ENCODE measurements at places on chromosomes 2 and 18. TPM values are rescaled to one million over a fixed set of nuclear protein-coding genes. Genes with fewer than 3 reads are reported as not detected.

Gene MAB21L4
- total RNA-seq: not detected

Gene ANO7
- 0.50 TPM for total RNA-seq

- DNase-seq: no peak
Measured at GRCh38 chr2:239657992-239658391, 257.2 kb upstream of the HDAC4 start.

Gene REG3A
- total RNA-seq: not detected

GRCh38 chr2:227799202-227799601, 14.4 kb upstream of the CCL20 start:
- no peak for DNase-seq

DNA sequence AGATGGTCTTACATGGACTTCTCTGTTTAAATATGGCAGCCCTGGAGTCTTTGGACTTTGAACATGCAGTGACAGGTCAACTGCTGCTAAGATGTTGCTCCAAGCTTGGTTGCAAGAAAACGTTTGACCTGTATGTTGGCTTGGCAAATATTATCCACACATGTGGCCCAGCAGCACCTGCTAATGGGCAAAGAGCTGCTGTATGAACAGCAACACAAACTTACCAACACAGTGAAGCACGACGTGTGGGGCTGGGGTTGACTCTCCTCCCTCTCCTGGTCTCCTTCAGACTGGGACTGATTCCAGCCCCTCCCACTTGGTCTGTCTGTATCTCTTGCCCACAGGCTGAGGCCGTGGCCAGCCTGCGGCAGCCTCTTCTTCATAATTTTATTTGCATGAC, 3.8 kb downstream of the KCNE4 start:
- peak; percentile 79 for DNase-seq

Gene ABCG8
- total RNA-seq: not detected

DNA sequence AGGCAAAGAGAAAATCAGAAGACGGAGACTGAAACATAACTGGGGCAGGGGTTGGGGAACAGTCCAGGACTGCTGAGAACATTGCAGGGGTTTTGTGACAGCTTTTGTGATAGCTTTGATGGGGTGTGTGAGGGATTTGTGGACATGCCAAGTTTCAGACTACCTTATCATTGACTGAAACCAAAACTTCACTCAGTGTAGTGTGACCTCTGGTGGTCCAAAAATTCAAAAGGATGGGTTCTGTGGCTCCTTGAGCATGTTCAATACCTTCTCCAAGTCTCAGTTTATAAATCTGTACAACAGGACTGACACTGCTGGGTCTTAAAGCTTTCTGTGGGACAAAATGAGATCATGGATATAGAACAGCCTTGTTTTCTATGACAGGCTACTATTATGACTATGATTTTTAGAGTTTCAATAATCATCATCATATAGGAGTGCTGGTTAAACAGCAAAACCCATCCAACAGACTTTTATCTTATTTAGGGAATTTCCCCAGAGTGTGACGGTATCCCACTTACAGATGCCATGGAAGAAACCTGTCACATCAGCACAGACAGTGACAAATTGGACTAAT, 259.2 kb upstream of the SLC14A2 start:
- no peak for DNase-seq

GRCh38 chr2:127039387-127040031, 67.4 kb downstream of the BIN1 start:
- DNase-seq: no peak

- no peak for DNase-seq
Measured at GRCh38 chr2:117737846-117738245, 76.6 kb upstream of the DDX18 start.

Gene ERBB4
- total RNA-seq: 0.17 TPM

- no peak for DNase-seq
Measured at GRCh38 chr2:183179156-183179555, 54.9 kb downstream of the NUP35 start.

- peak; percentile 16 for DNase-seq
Measured at GRCh38 chr2:205878999-205879762, 196.9 kb downstream of the NRP2 start.

- DNase-seq: no peak
Measured at GRCh38 chr18:22936515-22936914, 3.4 kb downstream of the RBBP8 start.

DNA sequence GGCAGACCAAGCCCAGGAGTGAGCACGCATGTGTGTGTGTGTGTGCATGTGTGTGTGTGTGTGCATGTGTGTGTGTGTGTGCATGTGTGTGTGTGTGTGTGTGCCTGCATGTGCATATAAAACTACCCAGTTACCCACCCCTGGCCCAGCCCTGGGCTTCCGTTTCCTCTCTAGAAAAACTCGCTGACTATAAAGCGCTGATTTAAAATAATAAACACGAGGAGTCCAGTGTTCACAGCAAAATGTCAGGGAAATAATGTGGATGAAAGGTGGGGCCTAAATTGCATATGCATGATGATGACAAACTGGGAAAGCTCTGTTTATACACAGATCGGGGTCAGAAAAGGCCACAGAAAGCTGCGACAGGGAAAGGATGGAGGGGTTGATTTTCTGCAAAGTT, 7.5 kb downstream of the ADCY3 start:
- no peak for DNase-seq

DNA sequence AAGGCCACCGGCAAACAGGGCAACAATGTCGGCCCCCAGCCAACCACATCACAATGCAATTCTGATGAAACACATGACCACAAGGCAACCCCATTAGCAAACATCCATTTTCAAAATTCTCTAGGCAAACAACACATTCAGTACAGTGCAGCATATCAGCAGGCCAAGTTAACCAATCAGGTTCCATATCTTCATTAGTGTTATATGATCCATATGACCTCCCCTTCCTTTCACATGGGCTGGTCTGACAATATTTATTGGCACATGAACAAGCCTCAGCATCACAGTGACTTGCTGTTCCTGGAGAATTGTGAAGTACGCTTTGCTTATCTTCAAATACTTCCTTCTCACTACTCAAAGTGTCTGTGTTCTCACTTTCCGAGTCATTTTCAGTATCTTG, 19.8 kb downstream of the RNF103 start:
- no peak for DNase-seq

Gene ANKRD29
- total RNA-seq: 6.9 TPM

DNA sequence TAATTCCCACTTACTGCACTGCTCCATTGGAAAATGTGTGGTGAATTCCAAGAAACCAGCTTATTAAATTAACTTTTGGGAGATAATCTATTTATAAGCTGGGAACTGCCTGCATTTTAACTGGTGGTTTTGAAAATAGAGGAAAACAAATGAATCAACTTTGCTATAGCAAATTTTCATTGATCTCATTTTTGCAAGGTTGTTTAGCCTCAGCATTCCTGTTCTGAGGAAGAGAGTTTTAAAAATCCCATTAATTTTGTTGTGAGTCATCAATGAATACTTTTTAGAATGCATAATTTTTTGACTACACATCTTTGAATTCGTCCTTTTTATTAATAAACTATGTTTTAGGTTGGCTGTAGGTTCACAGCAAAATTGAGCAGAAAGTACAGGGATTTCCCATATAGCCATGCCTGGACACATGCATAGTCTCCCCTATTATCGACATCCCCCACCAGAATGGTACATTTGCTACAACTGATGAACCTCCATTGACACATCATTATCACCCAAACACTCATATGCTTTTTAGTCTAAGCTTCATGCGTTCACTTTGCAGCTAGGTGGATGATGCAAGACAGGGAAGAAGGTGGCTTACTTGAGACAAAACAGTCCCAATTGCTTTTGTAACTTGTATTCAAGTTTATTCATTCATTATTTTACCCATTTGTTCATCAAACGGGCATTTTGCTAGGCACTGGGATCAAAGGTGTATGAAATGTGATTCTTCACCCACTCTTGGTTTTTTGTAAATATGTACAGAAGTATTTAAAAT, 106.9 kb downstream of the ZNF521 start:
- peak; percentile 31 for DNase-seq

DNA sequence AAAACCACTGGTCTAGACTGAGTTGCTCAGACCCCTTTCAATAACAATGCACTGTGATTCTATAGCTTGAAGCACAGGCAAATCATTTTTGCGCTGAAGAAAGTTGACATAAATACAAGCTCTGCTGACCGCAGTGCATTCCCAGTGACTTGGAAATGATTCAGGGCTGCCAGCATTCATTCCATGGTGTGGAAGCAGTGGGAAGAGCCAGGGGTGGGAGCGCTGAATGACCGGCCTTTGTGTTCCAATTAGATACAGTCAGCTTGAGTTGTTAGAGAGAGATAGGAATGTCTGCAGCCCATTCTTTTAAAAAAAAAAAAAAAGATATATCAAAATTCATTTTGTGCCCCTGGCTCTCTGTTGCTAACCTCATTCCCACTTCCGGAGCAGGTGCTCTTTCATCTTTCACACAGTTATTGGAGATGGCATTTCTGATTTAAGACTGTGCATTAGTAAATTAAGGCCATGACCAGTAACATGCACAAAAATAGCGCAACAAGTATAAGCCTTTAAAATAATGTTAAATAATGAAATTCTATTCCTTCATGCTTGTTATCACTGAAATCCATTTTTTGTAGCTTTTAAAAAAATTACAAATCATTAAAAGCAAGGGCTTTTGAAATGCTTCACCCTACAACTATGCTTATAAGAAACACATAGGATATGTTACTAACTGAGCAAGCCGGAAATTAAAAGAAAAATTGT, 59.4 kb upstream of the CTLA4 start:
- peak; percentile 90 for DNase-seq

GRCh38 chr2:86253424-86253823, 54.2 kb downstream of the MRPL35 start:
- no peak for DNase-seq

- no peak for DNase-seq
Measured at GRCh38 chr18:34002130-34002529, 222.6 kb downstream of the NOL4 start.

- DNase-seq: no peak
Measured at GRCh38 chr2:131077182-131077846, 15.9 kb downstream of the FAM168B start.

- no peak for DNase-seq
Measured at GRCh38 chr2:135762022-135762421, 20.4 kb downstream of the UBXN4 start.

GRCh38 chr18:57767259-57768050, 35.7 kb downstream of the ATP8B1 start:
- no peak for DNase-seq

DNA sequence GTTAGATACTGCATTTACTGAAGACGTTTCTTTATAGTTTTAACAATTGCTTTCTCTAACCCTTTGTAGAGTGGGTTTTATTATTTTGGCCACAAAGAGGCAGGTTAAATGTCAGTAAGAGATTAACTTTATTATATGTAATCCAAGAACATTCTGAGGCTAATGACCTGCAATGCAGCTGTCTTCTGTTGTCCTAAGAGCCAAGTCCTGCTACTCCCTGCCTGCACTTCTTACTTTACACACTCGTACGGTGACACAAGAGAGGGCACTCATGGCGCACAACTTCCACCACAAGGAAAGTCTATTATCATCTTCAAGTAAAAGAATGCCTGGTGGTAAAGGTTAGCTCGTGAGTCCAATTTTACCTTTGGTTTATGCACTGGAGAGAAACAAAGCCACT, 471.0 kb upstream of the HNMT start:
- no peak for DNase-seq

- DNase-seq: peak; percentile 25
Measured at GRCh38 chr18:7740821-7741220, 173.7 kb downstream of the PTPRM start.

DNA sequence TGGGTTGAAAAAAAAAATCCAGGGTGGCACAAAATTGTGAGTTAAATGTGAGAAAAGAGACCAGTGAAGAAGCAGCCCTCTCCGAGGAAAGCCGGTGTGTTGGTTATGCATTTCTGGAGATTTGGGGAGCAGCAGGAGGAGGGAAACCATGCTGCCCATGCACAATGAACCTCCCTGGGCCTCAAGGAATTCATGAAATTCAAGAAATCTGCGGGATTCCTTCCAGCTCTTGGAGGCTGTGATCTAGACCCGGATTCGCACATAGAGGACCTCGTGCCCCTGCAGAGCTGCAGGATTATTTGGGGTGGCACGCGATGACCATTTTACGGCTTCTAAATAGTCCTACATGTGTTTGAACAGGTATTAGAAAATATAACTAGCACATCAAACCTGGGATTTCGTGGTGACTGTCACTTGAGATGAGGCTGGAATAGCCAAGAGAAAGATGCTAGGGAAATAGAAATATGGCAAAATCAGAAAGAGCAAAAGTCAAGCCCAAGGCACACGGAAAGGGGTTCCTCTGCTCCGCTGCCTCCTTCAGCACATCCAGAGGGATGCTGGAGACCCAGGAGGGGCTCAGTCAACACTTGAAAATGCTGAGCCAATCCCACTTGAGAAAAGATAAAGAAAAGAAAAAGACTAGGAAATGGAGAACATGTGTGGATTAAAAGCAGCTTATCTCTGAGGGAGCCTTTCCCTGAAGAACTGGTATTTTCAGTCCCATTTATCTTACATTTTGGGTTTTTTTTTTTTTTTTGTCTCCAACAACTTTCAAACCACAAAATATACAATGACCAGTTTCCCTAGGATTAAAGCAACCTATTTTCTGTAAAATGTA, 22.0 kb downstream of the KCTD1 start:
- no peak for DNase-seq

DNA sequence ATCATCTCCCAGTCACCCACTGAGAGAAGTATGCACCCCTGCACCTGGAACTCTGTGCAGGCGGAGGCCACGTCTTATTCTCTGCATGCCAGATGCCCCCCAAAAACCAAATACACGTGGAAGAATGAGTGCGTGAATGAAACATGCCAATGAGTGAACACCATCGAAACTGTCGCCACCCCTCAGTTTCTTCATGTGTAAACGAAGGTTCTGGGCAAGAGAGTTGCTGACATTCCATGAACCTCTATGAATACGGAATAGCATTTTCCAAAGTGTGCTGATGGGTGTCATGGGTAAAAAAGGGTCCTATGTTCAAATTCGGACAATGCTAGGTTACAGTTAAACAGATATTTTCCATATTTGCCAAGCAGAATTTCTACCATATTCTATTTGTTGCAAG, 19.8 kb downstream of the FER1L5 start:
- DNase-seq: no peak

Gene COLEC11
- 0.83 TPM for total RNA-seq

GRCh38 chr2:16824472-16824871, 158.8 kb upstream of the CYRIA start:
- DNase-seq: no peak

DNA sequence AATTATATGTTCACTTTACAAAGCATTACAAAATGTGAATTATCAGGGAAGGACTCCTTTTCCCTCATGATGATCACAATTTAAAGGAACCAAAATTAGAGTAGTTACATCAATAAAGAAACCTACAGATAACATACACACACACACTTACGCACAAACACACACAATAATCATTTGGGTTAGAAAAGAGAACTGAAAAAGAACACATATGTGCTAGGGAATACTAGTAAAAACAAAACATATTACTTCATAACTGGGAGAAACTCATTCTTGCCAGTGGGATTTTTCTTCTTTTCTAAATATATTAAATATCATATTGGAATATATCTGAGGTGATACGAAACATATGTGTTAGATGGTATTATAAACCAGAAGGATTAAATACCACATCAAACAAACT, 42.3 kb downstream of the FIGN start:
- no peak for DNase-seq

Gene PUS10
- total RNA-seq: 7.7 TPM

Gene ANKRD30BL
- not detected for total RNA-seq
